ENCODE measurements at places on chromosomes 12 and 14.
A peak's percentile ranks its signal among the peaks of the same experiment; 100 is the strongest.

- DNase-seq, result no peak
Measured at GRCh38 chr14:37591311-37591940, 3.6 kb downstream of the FOXA1 start.

- DNase-seq, result no peak
Measured at GRCh38 chr12:119461636-119462214, 127.2 kb downstream of the CCDC60 start.

GRCh38 chr12:115771065-115771464, 506.4 kb downstream of the MED13L start:
- DNase-seq, result no peak

- no peak for DNase-seq
Measured at GRCh38 chr12:31560516-31560915, 30.4 kb downstream of the DENND5B start.

GRCh38 chr12:54611715-54612149, 23.0 kb downstream of the LACRT start:
- DNase-seq, result no peak

- no peak for DNase-seq
Measured at GRCh38 chr14:72945356-72946027, 19.2 kb downstream of the DCAF4 start.

DNA sequence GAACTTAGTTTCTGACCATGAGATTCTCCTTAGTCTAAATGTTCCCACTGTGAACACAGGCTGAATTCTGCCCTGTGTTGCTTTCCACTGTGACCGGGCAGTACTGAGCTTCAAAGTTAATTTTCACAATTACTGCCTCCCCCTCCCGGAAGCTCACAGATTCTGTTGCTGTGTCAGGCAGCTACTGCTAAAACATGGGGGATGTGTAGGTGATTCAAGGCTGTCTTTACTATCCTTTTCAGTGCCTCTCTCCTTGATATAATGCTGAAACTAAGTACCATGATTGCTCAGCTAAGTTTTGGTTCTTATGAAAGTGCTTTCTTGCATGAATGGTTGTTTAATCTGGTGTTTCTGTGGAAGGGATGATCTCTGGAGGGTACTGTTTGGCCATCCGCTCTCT, 428.3 kb upstream of the NOVA1 start:
- DNase-seq, result no peak

- DNase-seq, result no peak
Measured at GRCh38 chr12:105848286-105848685, 290.5 kb downstream of the NUAK1 start.

- DNase-seq, result peak; percentile 21
Measured at GRCh38 chr14:64504897-64505794, 576 bp downstream of the ZBTB1 start.
